ENCODE measurements at places on chromosomes 2 and 18. TPM values are rescaled to one million over a fixed set of nuclear protein-coding genes. Genes with fewer than 3 reads are reported as not detected.
A peak's percentile ranks its signal among the peaks of the same experiment; 100 is the strongest.

UGT1A3 gene
- not detected for total RNA-seq

MZT2A gene
- 91.7 TPM for total RNA-seq

OR6B2 gene
- not detected for total RNA-seq

TBR1 gene
- total RNA-seq, result not detected

IL1B gene
- not detected for total RNA-seq

ZNF396 gene
- total RNA-seq, result 3.9 TPM

SRBD1 gene
- 37.4 TPM for total RNA-seq

TEX44 gene
- not detected for total RNA-seq

KCNIP3 gene
- total RNA-seq, result 1.5 TPM

GCA gene
- total RNA-seq, result 16.7 TPM

RAPH1 gene
- total RNA-seq, result 49.5 TPM

NAT8 gene
- not detected for total RNA-seq

KLHL30 gene
- total RNA-seq, result 3.3 TPM

SLC66A3 gene
- 44.1 TPM for total RNA-seq

DNA sequence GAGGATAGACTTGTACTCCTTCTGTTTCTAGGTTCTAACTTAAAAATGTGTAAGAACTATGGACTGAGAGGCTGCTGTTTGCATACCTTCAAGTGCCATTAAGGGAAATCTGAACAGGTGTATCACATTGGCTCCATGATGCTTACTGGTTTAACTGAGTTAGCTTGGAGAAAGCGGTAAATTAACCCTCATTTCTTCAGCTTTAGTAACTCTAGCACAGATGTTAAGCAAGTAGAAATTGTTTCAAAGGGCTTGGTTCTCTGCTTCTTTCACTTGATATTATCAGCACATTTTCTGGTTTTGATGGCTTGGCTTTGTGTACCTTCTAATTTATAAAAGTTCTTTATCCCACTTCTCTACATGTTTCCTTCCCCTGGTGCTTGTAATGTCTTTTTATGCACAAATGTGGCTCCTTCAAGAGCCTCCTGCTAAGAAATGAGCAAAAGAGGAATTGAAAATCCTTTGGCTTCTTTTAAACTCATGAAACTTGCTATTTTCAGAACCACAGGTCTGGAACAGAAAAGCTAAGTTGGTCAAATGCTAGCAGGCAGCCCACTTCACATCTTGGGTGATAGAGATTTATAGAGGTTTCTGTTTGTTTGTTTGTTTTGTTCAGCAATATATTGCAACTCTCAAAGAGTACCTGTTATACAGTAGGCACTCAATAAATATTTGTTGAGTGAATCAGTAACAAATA lies 249.9 kb upstream of the THUMPD2 start:
- H3K27ac ChIP-seq, result no peak overlapping the region
- no peaks in the 10 kb centered on the region for H3K36me3 ChIP-seq
- no peak for DNase-seq
- no peaks in the 10 kb centered on the region for H3K27me3 ChIP-seq
- no peak overlapping the region for H3K4me3 ChIP-seq
- H3K4me1 ChIP-seq, result no peaks in the 10 kb centered on the region

GRCh38 chr18:75654386-75654785 lies 226.9 kb upstream of the SMIM21 start:
- H3K36me3 ChIP-seq, result no peaks in the 10 kb centered on the region
- H3K4me3 ChIP-seq, result no peak overlapping the region
- H3K27me3 ChIP-seq, result no peaks in the 10 kb centered on the region

GRCh38 chr2:206736935-206737334 lies 18.7 kb upstream of the DYTN start:
- H3K27me3 ChIP-seq, result no peaks in the 10 kb centered on the region
- no peak overlapping the region for H3K27ac ChIP-seq
- no peak for DNase-seq
- no peaks in the 10 kb centered on the region for H3K36me3 ChIP-seq

- H3K27me3 ChIP-seq, result no peaks in the 10 kb centered on the region
- H3K36me3 ChIP-seq, result no peaks in the 10 kb centered on the region
- no peak for DNase-seq
- no peaks in the 10 kb centered on the region for H3K4me1 ChIP-seq
- no peak overlapping the region for H3K27ac ChIP-seq
These were observed 289.6 kb downstream of the GALNT13 start for GRCh38 chr2:154161286-154161685.

GRCh38 chr2:71743995-71744675 lies 290.8 kb downstream of the DYSF start:
- H3K4me1 ChIP-seq, result no peaks in the 10 kb centered on the region
- H3K4me3 ChIP-seq, result no peak overlapping the region
- no peak overlapping the region for H3K27ac ChIP-seq
- no peaks in the 10 kb centered on the region for H3K36me3 ChIP-seq
- no peaks in the 10 kb centered on the region for H3K27me3 ChIP-seq

GRCh38 chr18:68855491-68855890 lies 57.6 kb downstream of the CCDC102B start:
- no peak overlapping the region for H3K27ac ChIP-seq
- DNase-seq, result no peak
- no peaks in the 10 kb centered on the region for H3K27me3 ChIP-seq
- H3K36me3 ChIP-seq, result no peaks in the 10 kb centered on the region
- no peaks in the 10 kb centered on the region for H3K4me1 ChIP-seq

DNA sequence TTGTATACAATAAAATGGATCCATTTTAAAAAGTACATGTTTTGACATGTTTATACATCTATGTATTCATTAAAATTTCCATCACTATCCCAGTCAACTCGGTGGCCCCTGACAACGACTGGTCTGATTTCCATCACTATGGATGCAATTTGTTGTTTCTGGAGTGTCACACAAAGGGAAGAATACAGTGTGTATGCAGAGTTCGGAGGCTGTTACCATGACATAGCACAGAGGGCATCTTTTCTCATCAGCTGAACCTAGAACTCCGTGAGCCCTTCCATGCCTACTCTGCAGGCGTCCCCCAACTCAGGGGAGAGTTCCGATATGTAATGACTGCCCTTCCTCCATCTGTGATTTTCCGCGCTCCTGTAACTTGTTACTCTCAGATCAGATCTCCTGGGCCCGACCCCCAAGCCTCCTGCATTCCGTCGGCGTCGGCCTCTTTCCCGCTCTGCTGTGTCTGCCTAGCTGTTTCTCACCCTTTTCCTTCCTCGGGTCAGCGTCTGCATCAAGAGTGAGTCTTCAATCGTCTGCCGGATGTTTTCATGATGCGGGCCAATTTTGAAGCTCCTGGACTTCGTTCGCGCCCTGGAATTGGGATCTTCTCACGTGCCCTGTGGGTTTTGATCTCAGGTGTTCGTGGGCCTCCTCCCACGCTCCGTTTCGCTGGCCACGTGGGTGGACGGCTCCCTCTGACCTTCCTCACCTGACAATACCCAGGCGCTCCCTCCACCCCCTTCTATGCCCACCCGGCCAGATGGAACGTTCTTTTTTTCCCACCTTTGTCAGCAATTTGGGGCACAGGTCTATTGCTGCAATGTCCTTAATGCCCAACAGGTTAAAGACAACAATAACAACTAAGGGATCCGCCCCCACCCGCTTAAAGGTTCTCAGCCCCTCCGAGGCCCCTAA lies 161.0 kb downstream of the TWIST2 start:
- H3K4me3 ChIP-seq, result no peak overlapping the region
- peaks cover 4% of the 10 kb centered on the region for H3K4me1 ChIP-seq
- no peaks in the 10 kb centered on the region for H3K27me3 ChIP-seq
- peak; percentile 11 for DNase-seq

- no peaks in the 10 kb centered on the region for H3K27me3 ChIP-seq
- no peaks in the 10 kb centered on the region for H3K36me3 ChIP-seq
- no peaks in the 10 kb centered on the region for H3K4me1 ChIP-seq
- no peak overlapping the region for H3K27ac ChIP-seq
- H3K4me3 ChIP-seq, result no peak overlapping the region
- DNase-seq, result no peak
These were observed 215.1 kb downstream of the ALK start for GRCh38 chr2:29706171-29706720.

GRCh38 chr18:23530195-23530594 lies 26.9 kb downstream of the RMC1 start:
- DNase-seq, result no peak
- no peaks in the 10 kb centered on the region for H3K36me3 ChIP-seq
- no peak overlapping the region for H3K27ac ChIP-seq
- no peaks in the 10 kb centered on the region for H3K27me3 ChIP-seq
- no peaks in the 10 kb centered on the region for H3K4me1 ChIP-seq
